ENCODE measurements at places on chromosomes 4 and X.

DNA sequence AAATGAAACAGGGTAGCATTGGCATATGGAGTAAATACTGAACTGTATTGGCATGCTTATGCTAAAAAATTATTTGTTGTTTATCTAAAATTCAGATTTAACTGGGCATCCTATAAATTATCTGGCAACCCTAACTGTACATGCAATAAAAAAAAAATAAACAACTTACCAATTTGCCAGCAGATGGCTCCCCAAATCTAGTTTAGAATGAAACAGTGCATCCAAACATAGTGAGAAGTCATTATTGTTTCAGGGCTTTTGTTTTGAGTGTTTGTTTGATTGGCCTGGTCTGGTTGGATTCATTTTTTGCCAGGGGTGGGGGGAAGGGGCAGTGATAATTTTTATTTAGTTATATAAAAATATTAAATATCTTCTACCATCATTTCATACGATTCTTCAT lies 12.8 kb upstream of the NSUN7 start:
- DNase-seq: no peak

DNA sequence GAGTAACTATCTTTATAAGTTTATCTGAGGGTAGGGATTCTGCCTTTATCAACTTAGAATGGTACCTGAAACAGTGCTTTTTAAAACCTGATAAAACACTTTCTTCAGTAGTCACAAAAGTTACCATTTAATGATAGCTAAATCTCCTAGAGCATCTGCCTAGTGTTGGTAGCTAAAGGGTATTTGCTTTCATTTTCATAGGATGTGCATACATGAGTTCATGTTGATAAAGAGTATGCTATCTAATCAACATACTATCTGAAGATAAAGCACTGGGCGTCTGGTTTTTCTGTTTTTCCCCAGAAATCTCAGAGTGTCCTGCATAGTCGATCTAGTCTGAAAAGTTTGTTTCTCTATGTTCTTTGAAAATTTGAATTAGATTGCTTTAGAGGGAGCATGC lies 75.1 kb downstream of the ADGRL3 start:
- DNase-seq: no peak

DNA sequence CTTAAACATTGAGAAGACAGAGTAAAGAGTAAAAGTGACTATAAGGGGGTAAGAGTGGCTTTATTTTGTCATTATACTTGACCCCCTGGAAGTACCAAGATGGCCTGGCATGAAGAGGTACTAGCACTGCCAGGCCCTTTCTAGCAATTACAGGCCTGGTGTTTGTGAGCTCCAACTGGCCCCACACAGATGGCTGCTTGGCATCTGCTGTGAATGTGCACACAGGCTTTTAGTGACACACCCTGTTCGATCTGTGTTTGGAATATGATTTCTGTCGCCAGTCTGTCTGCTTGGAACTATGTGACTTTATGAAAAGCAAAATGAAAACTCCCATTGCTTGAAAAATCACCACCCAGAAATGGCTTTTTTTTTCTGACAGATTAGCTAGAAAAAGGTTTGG lies 123.3 kb downstream of the CLCN4 start:
- DNase-seq: no peak

GRCh38 chr4:38663090-38663800 lies 754 bp upstream of the KLF3 start:
- no peak for DNase-seq

DNA sequence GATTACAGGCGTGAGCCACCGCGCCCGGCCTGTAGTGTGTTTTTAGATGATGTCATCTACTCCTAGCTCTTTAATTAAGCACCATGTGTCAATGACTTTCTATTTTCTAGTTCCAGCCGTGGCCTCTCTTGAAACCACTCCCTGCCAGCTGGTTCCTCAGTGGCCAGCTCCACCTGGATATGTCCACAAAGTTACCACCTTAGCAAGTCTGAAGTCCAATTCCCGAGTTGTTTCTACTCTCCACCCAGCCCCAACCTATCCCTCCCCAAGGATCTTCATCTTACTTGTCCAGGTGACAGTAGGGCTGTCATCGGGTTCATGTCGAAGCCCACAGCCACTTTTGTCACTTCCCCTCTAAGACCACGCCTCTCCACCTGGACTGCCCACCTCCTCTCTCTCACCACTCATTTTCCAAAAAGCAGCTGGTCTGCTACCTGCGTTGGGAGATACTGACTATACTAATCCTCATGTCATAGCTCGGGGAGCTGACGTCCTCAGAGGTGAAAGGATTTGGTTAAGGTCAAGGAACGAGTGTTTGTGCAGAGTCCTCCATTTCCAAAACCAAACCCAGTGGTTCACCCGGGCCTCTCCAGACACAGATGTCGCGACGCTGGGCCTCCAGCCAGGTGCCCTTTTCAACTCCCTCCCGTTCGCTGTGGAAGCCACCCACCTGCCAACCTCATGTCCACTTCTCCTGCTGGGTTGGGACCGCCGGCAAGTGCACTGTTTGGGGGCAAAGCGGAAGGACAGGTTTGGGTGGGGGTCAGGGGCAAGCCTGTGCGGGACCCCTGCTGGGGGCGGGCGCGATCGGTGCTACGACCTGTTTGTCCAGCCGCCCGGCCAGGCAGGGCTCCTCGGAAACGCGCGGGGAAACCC lies 704 bp downstream of the FAM3A start:
- peak; percentile 27 for DNase-seq

- no peak for DNase-seq
These were observed 226.0 kb downstream of the VEGFC start for GRCh38 chr4:176566769-176567168.

- DNase-seq: no peak
These were observed 37.7 kb downstream of the JADE1 start for GRCh38 chr4:128847082-128847724.

- DNase-seq: no peak
These were observed 173.2 kb upstream of the TECRL start for GRCh38 chr4:64582492-64582891.

GRCh38 chr4:1666391-1666790 lies 17.7 kb downstream of the FAM53A start:
- DNase-seq: peak; percentile 61

- no peak for DNase-seq
These were observed 384.0 kb downstream of the TMA16 start for GRCh38 chr4:163878336-163879121.

GRCh38 chrX:127571834-127572233 lies 480.4 kb downstream of the ACTRT1 start:
- no peak for DNase-seq

- DNase-seq: no peak
These were observed 37.3 kb upstream of the CCNI start for GRCh38 chr4:77113069-77113468.

GRCh38 chr4:84596826-84597225 lies 13.9 kb downstream of the CDS1 start:
- DNase-seq: no peak

GRCh38 chrX:87728459-87728858 lies 210.9 kb downstream of the KLHL4 start:
- DNase-seq: no peak

DNA sequence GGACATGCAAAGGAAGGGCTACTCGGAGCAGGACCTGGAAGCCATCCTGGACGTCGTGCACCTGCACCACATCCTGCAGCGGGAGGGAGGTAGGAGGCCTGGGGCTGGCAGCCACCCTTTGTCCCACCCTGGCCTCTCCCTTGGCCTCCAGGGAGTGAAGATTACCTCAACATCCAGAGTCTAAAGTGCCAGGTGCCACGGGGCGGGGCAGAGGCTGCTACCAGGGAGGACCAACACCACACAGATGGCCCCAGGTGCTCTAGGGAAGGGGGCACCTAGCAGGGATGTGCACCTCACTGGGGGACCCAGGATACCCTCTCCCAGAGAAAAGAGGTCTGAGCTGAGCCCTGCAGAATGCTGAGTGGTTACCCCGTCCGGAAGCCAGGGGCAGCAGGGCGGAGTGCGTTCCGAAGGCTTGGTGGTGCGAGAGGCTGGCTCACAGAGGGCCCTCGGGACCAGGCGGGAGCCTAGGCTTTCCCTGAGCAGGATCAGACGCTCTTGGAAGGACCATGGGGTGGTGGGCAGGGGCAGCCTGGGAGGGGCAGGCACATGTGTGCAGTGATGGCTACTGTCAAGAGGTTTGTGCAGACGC lies 16.1 kb downstream of the ABCD1 start:
- DNase-seq: no peak

DNA sequence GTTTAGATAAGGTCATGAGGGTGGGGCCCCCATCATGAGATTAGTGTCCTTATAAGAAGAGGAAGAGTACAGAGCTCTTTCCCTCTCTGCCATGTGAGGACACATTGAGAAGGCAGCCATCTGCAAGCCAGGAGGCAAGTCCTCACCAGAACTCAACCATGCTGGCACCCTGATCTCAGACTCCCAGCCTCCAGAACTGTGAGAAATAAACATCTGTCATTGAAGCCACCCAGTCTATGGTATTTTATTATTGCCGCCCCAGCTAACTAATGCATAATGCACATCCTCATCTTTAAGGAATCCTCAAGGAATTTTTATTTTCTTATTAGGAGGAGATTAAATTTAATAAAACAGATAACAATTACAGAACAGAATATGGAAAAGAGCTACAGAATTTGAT lies 16.7 kb upstream of the EXOSC9 start:
- no peak for DNase-seq

GRCh38 chr4:145047151-145047550 lies 50.8 kb downstream of the ANAPC10 start:
- no peak for DNase-seq

GRCh38 chrX:44829832-44830231 lies 14.0 kb upstream of the DUSP21 start:
- no peak for DNase-seq

DNA sequence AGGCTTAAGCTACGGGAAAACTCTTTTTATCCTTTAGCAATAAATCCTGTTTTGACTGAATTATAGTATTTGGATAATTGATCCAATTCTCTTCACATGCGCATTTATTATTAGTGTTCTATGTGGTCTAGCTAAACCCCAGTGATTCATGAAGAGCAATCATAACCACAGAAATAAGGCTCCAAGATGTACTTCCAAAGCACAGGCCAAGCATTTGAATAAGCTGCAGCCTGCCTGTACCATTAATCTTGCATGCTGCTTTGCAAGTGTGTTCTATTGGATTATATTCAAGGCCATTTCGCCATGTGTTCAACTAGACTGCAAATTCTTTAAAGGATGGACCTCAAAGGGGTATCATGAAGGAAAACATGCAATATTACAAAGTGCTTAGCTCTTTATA lies 385.2 kb upstream of the FAT1 start:
- no peak for DNase-seq

GRCh38 chrX:22527302-22527701 lies 254.6 kb downstream of the CBLL2 start:
- DNase-seq: no peak

DNA sequence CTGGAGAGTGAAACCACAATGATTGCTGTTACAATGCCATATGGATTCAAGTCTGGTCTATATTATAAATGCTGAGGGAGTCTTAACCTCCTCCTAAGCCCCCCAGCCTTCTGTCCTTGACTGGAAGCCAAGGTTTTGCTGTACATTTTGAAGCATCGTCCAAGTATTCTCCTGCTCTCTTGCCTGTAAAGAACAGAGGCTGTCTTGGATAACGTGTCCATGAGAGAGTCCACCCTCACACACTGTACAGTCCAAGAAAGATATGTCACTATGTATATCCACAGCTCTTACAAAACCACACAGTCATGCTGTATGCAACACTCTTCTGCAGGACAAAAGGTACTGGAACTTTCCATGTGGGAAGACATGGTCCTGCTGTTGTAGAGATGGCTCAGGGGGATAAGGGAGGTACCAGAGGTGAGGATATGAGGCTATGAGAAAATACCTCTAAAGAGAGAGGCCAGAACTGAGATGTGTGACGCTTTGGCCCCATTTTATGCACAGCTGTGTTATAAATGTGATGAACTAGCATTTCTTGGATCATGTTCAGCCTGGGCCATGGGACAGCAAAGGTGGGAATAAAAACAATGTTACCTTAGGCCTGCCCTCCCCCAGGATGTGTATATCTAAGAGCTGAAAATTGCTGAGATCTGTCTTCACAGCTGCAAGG lies 678.6 kb downstream of the IQCM start:
- no peak for DNase-seq

DNA sequence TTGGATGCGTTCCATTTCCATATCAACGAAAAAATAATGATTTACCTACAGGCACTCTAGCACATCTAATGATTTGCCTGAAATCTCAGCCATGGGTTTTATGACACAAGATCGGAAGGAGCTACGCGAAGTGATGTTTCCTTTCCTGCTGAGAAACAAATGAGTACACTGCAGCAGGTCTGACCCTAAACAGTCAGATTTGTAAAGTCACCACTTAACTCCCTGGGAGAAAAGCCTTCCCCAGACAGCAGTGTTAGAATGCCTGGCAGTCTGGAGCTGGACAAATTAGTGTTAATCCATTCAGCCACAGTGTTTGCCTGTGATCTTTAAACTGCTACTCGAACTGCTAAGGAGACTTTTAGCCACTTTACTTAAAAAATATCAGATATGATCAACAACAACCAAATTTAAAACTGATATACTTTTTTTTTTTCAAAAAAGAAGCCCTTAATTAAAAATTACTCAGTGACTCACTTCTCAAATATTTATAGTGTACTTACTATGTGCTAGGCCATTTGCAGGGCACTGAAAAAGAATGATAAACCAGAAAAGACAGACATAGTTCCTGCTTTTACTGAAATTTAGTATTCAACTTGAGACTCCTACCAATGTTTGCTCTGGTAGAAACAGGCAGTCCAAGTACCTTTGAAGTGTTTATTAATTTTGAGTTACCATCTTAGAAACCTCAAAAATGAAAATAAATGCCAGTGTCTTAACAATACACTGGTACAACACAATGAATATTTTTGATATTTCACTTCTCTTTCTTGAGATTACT lies 104.5 kb downstream of the SHISA3 start:
- DNase-seq: no peak

DNA sequence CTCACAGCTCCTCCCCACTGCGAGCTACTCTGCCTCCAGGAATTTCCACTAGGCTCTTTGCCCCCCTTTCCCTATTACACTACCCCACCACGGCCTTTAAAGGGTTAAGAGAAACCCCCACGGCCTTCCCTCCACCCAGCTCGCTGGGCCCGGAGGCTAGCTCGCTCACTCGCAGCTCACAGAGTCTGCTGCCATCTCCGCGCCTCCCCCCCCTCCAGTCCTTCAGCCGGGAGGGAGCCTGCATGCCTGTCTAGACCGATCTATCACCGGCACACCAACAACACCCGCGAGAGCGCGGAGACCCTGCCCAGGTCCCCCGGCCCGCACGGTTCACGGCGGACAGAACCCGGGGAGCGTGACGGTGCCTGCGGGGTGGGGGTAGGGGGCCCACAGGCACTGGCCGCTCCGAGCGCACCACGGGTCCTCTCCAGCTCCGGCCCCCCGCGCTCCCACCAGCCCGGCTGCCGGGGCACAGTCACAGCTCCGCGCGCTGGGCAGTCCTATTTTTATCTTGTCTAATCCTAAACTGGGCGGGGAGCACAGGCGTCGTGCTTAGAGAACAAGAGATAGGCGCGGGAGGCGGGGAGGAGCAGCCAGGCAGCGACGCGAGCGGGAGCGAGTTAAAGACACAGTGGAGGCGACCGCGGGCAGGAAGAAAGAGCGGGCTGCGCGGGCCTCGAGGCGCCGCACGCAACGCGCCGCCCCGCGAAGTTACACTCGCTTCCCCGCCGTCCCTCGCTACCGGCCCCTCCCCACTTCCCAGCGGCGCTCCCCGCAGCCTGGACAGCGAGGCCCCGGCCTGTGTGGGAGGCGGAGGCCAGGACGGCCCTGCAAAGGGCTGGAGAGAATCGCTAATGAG lies 3.5 kb downstream of the BCOR start:
- DNase-seq: peak; percentile 77
